ENCODE measurements at places on chromosomes 1 and 21.

DNA sequence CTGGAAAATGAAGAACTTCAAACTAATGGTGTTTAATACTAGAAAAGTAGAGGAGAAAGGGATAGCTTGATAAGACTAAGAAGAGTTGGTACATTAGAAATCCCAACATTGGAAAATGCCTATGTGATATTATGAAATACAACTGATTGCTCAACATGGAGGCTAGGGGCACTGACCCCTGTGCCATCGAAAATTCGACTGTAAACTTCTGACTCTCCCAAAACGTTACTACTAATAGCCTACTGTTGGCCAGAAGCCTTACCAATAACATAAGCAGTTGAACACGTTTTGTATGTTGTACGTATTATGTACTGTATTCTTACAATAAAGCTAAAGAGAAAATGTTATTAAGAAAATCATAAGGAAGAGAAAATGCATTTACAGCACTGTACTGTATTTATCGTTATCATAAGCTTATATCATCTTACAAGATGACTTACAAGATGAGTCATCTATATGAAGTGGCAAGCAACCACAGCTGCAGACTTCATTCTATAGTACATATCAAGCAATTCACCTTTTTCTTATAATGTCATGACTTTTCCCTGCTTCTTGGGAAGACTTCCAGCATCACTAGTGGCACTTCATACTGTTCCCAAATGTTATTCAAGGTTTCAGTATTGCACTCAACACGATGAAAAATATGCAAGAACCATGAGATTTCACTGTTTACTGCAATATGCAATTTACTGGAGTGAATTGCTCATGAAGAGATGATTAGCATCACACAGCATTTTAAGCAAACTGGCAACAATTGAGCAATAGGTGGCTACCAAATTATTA is 12.9 kb upstream of the CTSK start:
- DNase-seq, result no peak

DNA sequence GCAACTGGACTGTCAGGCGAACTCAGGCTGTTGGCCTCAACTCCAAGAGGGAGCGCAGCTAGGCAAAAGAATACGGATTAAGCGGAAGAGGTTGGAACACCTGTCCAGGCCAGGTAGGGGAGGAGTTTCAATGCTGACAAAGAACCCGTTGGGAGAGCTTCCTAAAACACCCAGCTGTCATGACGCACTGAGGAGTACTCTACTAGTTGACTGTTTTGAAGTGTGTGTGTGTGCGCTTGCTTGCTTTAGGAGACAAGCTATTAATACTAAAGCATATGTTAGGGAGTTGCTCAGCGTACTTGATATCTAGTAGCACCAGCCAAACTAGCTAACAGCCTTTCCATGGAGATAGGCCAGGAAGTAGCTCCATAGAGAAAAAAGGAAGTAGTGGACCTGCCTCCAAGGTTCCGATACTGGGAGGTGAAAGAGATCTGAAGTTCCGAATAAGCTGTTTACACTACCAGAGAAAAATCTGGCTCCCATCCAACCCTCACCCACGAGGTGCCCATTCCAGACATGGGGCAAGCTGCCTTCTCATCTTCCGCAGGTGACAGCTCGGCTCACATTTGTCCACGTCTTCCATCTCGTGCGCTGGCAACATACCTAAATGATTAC is 974 bp upstream of the FNBP1L start:
- no peak for DNase-seq

DNA sequence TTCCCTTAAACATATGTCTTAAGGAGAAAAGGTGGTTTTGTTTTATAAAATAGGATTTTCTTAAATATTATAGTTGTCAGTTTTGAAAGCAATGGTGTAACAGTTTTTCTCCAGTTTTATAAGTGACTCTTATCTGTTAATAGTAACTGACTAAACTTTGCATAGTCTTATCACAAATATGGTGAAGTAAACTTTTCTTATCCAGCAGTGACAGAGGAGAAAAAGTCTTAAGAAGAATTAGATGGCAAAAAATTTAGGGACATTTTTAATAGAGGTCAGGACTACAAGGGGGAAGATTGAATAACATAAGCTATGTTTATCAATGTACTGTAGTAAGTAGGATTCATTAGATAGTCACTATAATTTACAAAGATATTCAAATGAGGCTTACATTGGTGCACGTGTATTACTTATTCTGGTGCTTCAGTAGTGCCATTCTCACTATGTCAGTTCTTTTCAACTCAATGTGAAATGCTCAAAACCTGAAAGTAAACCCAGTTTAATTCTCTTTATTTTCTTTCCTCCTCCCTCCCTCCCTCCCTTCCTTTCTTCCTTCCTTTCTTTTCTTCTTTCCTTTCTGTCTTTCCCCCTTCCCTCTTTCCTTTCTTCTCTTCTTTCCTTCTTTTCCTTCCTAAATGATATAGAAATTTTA is 26.1 kb downstream of the F3 start:
- no peak for DNase-seq

DNA sequence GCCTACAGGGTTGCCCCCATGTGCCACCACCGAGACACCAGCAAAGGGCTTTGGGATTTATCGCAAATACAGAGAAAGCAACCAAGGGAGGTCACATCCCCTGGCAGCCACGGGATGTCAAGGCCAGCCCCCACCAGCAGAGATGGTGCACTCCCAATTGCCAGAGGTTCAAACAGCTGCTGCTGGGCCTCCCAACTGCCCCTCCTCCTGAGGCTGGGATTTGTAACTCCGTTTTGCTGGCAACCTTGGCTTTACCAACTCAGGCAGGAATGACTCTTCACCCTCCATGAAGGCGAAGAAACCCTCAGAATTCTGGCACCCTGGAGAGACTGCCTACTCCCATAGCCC is 11.6 kb downstream of the TMEM53 start:
- DNase-seq, result no peak

- DNase-seq, result no peak
These were observed 19.4 kb upstream of the UBE2U start for GRCh38 chr1:64184003-64184440.

- DNase-seq, result no peak
These were observed 5.1 kb downstream of the NT5C1A start for GRCh38 chr1:39666772-39667171.

DNA sequence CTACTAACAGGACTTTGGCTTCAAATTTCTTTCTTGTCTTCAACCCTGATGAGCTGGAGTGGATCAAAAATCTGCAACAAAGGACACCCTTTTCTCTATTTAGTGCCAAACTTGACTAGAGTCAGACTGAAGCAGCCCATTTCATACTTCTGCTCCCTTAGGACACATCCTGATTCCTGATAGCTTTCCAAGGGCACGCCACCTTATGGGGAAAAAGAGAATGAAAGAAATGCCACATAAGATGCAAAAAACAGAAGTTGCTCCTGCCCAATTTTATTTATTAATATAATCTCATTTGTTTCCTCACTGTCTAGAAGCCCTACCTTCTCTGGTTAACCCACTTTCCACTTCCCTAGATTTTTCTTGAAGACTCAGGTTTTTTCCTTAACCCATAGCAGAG is 72.7 kb upstream of the NBPF4 start:
- peak; percentile 7 for DNase-seq

DNA sequence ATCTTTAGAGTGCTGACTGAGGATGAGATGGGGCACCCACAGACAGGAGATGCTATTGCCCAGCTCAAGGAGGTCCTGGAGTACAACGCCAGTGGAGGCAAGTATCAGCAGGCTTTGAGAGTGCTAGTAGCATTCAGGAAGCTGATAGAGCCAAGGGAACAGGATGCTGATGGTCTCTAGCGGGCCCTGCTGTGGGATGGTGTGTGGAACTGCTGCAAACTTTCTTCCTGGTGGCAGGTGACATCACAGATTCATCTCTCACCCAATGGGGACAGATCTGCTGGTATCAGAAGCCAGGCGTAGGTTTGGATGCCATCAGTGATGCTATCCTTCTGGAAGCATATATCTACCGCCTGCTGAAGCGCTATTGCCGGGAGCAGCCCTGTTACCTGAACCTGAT is 609.8 kb upstream of the NCAM2 start:
- no peak for DNase-seq

- no peak for DNase-seq
These were observed 54.7 kb downstream of the COQ8A start for GRCh38 chr1:226994586-226995364.

GRCh38 chr1:207839083-207839413 is 71.9 kb downstream of the CD34 start:
- DNase-seq, result no peak

- no peak for DNase-seq
These were observed 208 bp upstream of the MYBPH start for GRCh38 chr1:203175827-203176241.

DNA sequence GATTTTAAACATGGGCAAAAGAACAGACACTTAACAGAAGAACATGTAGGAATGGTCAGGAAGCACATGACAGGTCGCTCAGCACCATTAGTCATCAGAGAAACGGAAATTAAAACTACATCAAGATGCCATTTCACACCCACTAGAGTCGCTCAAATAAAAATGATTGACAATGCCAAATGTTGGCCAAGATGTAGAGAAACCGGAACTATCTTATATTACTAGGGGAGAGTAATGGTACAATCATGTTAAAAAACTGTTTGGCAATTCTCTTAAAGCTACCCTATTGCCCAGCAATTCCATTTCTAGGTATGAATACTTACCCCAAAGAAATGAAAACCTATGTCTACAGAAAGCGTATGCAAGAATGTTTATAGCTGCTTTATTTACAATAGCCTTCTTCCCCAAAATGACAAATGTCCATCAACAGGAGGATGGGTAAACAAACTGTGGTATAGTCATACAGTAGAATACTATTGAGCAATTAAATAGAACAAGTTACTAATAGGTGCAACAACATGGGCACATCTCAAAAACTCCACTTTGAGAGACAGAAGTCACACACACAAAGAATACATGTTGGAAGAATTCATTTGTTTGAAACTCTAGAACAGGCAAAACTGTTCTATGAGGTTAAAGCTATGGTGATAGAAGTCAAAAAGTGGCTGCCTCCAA is 92.8 kb downstream of the ETS2 start:
- no peak for DNase-seq

GRCh38 chr1:230867101-230867902 is 1.0 kb downstream of the C1orf198 start:
- no peak for DNase-seq

DNA sequence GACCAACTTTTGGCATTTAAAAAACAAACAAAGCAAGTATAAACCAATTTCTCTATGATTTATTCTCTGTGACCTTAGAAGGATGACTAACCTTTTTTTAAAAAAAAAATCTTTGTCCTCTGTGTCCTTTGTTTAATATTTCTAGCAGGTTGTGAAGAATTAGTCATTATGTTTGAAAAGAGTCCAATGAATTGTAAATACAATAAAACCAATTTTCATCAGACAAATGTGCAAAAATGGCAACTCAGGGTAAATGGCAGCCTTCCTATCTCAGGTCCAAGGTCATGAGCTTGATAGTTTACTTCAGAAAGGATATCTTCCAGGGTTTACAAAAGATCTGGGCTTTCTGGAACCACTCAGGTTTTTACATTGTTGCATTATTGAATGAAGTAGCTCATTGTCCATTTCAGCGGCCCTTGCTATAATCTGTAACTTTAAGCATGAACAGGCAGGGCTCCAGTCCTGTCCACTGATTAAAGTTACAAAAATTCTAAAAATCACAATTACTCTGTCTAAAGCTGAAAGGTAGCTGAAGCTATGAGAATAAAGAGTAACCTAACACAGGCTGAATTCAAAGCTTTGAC is 11.7 kb upstream of the MAP3K21 start:
- no peak for DNase-seq

DNA sequence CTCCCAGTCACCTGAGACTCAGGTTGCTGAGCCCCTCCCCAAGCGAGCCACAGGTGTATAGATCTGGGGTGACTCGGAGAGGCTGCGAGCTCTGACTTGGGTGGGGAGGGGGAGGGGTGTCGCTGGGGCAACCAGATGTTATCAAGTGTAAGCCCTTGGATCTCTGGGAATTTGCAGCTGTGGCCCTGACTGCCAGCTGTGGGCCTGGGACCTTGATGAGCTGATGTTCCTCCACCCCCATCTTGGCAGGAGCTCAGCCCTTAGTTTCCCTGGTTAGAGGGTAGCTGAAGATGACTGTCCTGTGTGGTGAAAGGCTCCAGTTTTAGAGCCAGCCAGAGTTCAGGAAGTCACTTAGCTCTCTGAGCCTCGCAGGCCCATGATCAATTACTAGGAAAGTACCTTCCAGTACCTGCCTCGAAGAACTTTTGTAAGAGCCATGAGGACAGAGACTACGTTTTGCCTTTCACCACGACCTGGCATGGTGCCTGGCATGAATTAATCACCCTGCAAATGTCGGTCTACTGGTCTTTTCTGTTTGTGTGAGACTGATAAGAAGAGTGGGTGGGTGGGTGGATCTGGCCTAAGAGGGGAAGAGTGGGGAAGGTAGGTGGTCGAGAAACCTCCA is 55.8 kb downstream of the YARS1 start:
- no peak for DNase-seq

- no peak for DNase-seq
These were observed 26.5 kb downstream of the BCL9 start for GRCh38 chr1:147567594-147568381.

DNA sequence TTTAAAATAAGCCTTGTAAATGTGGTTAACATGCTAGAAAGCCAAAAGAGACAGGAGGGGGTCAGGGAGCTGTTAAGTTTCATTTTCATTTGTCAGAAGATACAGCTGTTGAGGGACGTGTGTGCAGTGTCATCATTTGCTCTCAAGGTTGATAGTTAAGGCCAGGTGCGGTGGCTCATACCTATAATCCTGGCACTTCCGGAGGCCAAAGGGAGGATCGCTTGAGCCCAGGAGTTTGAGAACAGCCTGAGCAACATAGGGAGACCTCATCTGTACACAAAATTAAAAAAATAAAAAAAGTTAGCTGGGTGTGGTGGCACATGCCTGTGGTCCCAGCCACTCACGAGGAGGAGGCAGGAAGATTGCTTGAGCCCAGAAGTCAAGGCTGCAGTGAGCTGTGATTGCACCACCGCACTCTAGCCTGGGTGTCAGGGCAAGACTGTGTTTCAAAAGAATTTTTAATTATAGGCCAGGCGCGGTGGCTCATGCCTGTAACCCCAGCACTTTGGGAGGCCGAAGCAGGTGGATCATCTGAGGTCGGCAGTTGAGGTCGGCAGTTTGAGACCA is 22.7 kb downstream of the ZBTB8OS start:
- DNase-seq, result no peak

DNA sequence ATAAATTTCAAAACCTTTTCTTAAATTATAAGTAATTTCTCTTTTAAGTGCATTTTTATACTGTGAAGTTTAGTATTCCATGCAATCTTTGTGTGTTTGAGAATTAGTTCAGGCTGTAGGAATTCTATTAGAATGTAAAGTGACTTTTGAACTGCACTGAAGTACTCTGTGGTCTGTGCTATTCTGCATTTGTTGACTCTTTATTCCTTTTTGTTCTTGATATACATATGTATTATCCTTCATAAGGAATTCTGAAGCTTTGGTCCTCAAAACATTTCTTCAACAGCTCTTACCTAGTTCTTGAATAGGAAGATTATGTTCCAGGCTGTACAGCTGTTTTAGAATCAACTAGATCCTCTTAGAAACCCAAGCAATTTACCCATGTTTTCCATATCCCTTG is 158.0 kb downstream of the HS2ST1 start:
- DNase-seq, result no peak
